WERI-Rb-1 (cell line): ENCODE measurements at places on chromosomes 3 and 15.
A peak's percentile ranks its signal among the peaks of the same experiment; 100 is the strongest.

- DNase-seq: no peak
Measured at GRCh38 chr15:68152342-68152741, 52.8 kb downstream of the CALML4 start.

DNA sequence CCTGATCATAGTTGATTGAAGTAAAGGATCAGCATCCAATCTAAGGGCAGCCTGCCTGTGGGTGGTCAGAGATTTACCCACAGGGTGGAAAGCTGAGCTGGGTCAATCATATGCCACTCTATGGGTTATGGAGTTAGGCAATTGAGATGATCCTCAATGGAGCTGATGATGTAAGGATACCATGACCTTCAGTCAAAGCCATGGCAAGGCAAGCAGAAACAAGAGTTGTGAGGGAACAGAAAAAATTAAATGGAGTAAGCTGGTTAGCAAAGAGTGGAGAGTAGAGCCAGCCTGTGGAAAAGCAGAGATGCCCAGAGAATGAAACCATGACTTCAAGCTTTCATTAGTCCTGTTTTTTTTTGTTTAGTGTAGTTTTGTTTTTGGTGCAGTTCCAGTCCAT is 5.7 kb upstream of the IQGAP1 start:
- DNase-seq: no peak

DNA sequence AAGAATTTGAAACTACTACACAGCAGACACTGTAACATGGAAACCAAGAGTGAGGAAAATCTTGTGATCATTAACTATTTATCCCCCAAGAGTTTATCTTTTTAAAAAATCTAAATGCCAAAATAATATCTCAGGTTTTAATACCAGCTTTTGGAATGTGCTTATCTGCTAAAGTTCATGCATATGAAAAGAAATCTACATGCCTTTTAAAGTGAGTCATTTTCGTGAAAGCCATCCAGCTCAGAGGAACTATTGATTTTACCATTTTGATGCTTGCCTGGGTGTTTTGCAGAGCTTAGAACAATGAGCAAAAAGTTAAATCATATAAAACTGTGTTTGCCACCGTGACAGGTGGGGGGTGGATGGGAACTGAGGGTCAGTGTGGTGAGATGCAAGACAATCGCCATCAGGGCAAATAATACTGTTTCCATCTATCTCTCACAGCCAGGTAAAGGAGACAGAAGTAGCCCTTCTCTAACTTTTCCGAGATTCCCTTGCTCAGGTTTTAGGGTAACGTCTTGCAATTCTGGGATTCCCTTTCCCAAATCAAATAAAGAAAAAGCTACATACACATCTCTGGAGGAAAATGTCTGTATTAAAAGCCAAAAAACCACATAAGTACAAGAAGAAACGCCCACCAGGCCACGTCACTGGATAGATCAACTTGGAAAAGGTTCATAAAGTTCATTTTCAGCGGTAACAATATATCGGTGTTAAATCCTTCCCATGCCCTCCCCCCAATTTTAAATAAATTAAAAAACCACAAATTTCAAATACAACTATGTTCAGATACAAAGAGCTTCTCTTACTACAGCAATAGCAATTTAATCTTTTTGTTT is 2.0 kb downstream of the TMEM158 start:
- no peak for DNase-seq

DNA sequence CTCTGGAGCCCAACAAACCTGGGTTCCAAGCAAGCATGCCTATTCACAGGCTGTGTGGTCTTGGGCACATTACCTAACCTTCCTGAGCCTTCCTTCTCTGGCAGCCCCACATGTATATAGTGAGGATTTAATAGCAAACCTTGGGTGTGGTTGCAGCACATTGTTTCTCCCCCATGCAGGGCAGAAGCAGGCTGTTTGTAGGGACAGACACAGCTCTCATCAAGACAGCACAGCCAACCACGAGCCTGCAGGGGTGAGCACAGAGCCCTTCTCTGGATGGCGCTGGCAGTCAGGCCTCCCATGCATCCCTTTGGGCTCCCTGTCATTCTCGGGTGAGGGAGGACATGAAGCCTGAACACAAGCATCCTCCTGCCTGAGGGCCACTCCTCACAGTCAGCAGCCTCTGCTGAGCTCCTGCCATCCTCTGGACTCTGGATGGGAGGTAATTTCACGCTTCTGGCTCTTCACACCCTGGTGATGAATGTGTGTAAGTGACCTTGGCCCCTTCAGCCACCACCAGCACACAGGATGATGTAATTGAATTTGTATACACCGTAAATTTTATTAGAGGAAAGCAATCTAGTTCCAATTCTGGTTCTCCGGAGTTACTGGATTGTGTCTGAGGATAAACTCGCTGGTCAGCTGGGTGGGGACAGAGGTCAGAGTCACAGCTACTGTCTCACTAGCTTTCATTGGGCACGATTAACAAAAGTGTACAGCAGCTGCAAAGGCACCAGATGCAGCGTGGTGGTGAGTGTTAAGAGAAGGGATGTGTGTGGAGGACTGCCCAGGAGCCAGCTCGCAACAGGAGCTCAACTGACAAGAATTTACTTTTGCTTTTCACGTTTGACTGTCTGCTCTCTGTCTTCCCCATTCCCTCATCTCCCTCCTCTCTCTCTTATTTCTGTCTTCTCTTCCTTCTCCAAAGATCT is 118.1 kb downstream of the CLSTN2 start:
- no peak for DNase-seq

DNA sequence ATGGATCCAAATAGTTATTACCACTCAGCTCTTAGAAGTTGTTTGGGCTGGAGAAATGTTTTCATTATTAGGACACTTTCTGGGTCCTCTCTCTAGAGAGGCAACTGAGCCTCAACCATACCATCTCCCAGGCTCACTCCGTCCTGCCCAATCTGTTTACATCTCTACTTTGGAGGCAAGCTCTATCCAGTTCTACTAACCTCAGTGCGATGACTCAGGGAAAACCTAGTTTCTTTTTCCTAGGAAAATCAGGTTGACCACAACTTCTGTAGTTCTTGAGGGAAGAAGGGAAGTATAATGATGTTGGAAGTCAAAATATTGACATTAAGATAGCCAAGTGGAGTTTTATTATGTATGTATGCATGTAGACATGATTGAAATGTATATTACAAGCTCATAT is 40.4 kb downstream of the LPP start:
- no peak for DNase-seq

- no peak for DNase-seq
Measured at GRCh38 chr3:7669641-7670040, 808.7 kb downstream of the GRM7 start.

GRCh38 chr3:13548696-13549622 is at the start of gene FBLN2:
Gene FBLN2 (plus strand): TSS chr3:13549125. CDS start chr3:13570356, 21,231 bp downstream.
- peak; percentile 30 for DNase-seq

- no peak for DNase-seq
Measured at GRCh38 chr3:24387000-24387399, 107.7 kb downstream of the THRB start.

- peak; percentile 28 for DNase-seq
Measured at GRCh38 chr3:115626006-115626409, 2.7 kb downstream of the GAP43 start.

DNA sequence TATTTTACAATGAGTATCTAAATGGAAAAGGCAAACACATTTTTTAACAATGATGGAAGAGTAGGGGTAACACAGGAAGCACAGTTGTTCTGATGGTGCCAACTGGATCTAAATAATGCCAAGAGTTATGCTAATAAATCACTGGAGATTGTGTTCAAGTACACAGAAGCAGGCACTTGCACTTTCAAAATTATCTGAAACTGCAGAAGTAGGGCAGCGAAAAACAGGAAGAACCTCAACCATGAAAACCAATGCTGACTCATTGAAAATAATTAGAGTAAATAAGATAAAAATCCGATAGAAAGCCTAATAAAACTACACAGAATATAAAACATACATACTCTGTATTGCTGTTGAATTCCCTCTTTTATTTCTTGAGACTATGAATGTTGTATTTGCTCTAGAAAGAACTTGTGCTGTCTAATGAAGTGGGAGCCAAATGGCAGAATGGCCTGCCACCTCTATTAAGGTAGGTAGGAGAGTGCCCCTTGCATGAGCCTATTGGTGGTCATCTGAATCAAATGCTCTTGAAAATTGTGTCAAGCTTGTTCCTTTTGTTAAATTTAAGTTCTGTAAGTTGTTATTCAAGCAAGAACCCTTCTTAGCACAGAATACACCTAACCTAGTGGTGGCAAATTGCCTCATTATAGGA is 93.7 kb downstream of the ABI3BP start:
- no peak for DNase-seq

DNA sequence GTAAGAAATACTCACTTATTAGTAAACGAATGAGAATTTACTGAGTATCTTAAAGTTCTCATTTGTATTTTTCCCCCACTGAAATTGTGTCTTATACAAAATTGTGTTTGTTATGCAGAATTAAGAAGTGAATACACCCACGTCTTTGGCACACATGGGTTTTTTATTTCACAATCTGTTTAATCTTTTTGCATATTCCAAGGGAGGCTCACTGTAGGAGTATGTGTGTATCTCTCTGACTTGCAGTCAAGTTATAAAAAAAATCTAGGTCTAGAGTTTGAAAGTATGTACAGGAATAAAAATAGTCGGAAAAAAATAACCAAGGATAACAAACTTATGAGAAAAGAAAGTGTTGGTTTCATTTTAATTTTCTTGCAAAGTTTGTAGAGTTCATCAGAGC is 255.2 kb downstream of the PDCD6IP start:
- DNase-seq: no peak

GRCh38 chr3:9088441-9089353 is 125.4 kb upstream of the RAD18 start:
- no peak for DNase-seq

DNA sequence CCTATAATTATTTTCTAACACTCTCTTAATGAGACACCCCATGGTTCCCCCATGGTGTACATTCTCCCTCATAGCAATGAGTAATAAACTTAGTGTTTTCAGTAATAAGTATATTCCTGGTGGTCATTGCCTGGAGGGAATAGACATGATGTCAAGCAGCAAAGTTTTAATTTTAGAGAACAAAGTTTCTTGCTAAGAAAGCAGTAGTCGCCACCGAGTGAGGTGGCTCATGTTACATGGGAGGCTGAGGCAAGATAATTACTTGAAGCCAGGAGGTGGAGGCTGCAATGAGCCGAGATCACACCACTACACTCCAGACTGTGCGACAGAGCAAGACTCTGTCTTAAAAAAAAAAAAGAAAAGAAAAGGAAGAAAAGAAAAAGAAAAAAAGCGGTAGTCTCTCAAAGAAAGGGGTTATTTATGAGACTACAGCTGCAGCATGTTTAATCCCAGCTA is 2.4 kb upstream of the ELP6 start:
- DNase-seq: peak; percentile 48

GRCh38 chr3:63940389-63940757 is 28.2 kb upstream of the SCAANT1 start:
- no peak for DNase-seq

- DNase-seq: peak; percentile 29
Measured at GRCh38 chr3:116226266-116226665, 219.0 kb downstream of the LSAMP start.

DNA sequence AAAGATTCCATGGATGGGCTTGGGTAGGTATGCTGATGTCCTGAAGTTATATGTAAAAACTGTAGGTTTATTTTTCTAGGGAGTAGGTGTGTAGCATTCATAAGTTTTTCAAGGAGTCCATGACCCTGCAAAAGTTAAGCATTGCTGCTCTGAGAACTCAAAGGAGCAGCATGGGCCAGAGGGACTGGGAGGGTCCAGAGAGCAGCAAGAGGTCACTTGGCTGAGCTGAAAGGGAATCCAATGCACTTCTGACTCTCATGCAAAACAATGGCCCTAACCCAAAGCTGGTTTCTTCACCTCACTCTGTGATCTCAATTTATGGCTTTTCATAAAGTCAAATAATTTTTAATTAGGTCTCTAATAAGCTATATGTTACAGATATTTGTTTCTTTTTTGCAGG is 198.3 kb upstream of the GOLGA6L4 start:
- no peak for DNase-seq

GRCh38 chr15:90113166-90113565 is 10.9 kb upstream of the IDH2 start:
- no peak for DNase-seq
